ENCODE measurements at places on chromosomes 16 and 17.

- peak; percentile 13 for DNase-seq
Observed at GRCh38 chr16:9225527-9226316, 134.3 kb downstream of the HAPSTR1 start.

DNA sequence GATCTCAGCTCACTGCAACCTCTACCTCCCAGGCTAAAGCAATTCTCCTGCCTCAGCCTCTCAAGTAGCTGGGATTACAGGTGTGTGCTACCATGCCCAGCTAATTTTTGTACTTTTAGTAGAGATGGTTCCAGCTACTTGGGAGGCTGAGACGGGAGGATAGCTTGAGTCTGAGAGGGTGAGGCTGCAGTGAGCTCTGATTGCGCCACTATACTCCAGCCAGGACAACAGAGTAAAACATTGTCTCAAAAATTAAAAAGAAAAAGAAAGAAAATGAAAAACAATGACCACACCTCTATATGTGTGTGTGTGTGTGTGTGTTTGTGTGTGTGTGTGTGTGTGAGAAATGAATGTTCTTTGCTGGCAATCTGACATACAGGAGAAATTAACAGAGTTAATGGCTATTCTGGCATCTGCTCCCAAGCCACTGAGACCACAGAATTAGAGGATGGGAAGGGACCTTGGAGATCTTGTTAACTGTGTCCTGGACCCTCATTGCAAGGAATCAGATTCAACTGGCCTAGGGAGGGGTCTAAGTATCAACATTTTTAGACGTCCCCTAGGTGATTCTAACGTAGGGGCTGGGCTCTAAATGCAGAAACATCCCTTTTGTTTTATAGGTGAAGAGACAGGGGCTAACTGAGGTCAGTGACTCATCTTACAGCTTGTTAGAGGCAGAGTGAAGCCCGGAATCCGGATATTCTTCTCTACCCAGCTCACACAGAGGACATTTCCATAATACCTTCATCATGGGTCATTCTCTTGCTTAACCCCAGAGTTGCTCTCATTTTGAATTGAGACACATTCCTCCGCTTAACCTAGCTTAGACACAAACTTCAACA, 16.4 kb upstream of the MARCHF10 start:
- no peak for DNase-seq

- DNase-seq = peak; percentile 80
Observed at GRCh38 chr16:66207139-66207882, 159.2 kb upstream of the CDH5 start.

GRCh38 chr16:85104821-85105391, 7.4 kb downstream of the CIBAR2 start:
- peak; percentile 54 for DNase-seq

DNA sequence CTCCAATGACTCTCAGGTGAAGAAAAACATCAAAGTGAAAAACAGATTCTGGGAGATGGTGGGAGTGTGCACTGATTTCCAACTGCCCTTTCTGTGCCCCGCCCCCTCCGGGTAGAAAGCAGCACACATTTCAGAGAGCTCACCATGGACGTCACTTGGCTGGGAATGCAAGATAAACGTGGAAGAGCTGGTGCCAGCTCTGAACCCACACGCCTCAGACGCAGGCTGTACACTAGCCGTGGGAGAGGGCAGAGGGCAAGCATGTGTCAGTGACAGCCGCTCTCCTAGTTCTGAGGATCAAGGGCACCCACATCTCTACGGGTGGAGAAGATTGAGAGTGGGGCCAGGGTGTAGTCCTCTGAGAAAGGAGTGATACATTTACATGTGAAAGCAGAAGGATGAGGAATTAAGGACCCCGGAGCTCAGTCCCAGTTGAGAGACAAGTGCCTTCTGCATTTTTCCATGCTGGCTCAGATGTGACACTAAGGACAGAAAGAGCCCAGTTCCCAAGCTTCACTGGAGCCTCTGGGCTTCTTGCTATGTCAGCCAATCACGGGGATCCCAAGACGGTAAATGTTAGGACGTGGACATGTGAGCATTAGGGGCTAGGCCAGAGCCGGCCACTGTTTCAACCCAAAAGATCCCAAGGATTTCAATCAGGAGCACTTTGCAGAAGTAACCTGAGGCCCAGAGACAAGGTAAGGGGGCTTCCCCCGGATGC, 101.3 kb downstream of the ZFHX3 start:
- DNase-seq = no peak

- DNase-seq = no peak
Observed at GRCh38 chr16:72262711-72263110, 90.8 kb upstream of the PMFBP1 start.

DNA sequence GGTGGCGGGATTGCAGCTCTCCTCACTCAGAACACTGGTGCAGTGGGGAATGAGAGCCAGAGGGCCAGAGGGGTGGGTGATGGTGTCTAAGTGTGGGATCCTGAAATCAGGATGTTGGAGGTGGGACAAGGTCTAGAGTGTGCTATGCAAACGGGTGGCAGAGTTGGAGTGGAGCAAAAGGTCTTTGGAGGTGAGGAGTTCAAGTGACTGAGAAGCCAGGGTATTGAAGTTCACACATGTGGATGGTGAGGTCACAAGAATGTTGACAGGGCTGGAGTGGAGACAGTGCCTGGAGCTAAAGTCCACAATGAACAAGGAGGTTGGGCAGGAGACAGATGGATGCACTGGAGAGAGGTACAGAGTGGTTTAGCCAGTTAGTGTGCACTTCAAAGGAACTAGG, 38.3 kb upstream of the MAP3K14 start:
- DNase-seq = no peak

- peak; percentile 79 for DNase-seq
Observed at GRCh38 chr16:88442727-88443576, 10.1 kb upstream of the ZFPM1 start.

GRCh38 chr16:79155904-79156303, 444.6 kb downstream of the MAF start:
- no peak for DNase-seq

GRCh38 chr17:29844339-29845048, 85.5 kb downstream of the SSH2 start:
- no peak for DNase-seq

Measured in suppressor macrophage treated with lipopolysaccharide for 4 hours (primary cell).